ENCODE measurements at places on chromosomes 3 and 15. TPM values are rescaled to one million over a fixed set of nuclear protein-coding genes. Genes with fewer than 3 reads are reported as not detected.

The ZNF660 gene
- total RNA-seq, result 5.2 TPM

The ANKRD28 gene
- 27.5 TPM for total RNA-seq

The FBLN2 gene
- total RNA-seq, result 1.6 TPM

The PP2D1 gene
- not detected for total RNA-seq

The FGD5 gene
- total RNA-seq, result not detected

GRCh38 chr3:114502204-114502603, 208.4 kb downstream of the TIGIT start:
- H3K27me3 ChIP-seq, result no peaks in the 10 kb centered on the region
- no peak for DNase-seq
- no peak overlapping the region for H3K4me3 ChIP-seq
- H3K27ac ChIP-seq, result no peak overlapping the region

DNA sequence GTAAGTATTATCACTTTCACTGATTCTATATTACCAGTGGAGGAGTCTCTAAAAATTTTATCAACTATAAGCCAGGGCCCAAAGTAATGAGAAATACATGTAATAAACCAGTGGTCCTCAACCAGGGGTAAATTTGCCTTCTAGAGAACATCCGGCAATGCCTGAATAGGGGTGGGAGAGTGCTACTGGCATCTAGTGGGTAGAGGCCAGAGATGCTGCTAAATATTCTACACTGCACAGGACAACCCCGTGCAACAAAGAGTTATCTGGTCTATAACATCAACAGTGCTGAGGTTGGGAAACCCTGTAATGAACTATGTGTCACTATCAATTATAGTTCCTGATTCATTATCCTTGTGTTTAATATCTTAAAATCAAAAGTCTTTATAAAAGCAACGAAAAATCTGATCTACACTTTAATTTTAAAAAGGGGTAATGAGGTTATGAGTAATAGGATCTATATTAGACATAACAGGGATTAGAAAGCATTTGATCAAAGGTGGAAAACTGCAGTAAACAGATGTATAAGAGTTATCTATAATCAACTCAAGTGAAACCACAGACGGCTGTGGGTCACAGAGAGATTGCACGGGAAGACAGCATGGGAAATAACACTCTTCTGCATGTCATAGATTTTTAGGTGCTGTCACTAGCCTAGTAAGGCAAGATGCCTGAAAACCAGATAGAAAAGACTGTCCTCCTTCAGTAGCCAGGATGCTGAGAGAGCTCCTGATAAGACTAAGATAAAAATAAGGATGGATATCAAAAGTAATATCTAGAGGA, 2.0 kb downstream of the LYSMD2 start:
- no peak for DNase-seq
- H3K4me3 ChIP-seq, result peak overlapping the region; percentile 90
- peaks cover 39% of the 10 kb centered on the region for H3K36me3 ChIP-seq
- peaks cover 72% of the 10 kb centered on the region for H3K4me1 ChIP-seq
- H3K27me3 ChIP-seq, result no peaks in the 10 kb centered on the region

DNA sequence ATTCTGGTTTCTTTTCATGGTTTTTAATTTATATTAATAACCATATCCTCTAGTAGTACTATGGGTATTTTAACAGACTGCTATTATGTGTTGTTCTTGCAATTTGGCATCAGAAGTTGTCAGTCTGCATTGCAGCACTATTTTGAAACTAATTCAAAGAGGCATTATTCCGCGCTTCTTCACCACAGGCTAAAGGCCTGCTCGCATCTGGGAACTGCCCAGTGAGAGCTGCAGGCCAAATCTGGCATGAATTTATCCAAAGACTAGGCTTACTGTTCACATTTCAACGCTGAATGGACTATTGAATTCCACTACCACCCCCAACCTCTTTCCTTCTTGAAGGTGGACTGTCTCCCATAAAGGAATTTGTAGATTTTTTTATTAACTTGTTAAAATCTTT, 310.4 kb upstream of the NR2F2 start:
- no peaks in the 10 kb centered on the region for H3K4me1 ChIP-seq
- H3K27me3 ChIP-seq, result no peaks in the 10 kb centered on the region
- DNase-seq, result no peak
- no peak overlapping the region for H3K27ac ChIP-seq

- no peaks in the 10 kb centered on the region for H3K27me3 ChIP-seq
- no peak for DNase-seq
- no peaks in the 10 kb centered on the region for H3K4me1 ChIP-seq
- no peaks in the 10 kb centered on the region for H3K36me3 ChIP-seq
- no peak overlapping the region for H3K27ac ChIP-seq
- H3K4me3 ChIP-seq, result no peak overlapping the region
Observed at GRCh38 chr3:161489395-161489794, 7.2 kb upstream of the OTOL1 start.

DNA sequence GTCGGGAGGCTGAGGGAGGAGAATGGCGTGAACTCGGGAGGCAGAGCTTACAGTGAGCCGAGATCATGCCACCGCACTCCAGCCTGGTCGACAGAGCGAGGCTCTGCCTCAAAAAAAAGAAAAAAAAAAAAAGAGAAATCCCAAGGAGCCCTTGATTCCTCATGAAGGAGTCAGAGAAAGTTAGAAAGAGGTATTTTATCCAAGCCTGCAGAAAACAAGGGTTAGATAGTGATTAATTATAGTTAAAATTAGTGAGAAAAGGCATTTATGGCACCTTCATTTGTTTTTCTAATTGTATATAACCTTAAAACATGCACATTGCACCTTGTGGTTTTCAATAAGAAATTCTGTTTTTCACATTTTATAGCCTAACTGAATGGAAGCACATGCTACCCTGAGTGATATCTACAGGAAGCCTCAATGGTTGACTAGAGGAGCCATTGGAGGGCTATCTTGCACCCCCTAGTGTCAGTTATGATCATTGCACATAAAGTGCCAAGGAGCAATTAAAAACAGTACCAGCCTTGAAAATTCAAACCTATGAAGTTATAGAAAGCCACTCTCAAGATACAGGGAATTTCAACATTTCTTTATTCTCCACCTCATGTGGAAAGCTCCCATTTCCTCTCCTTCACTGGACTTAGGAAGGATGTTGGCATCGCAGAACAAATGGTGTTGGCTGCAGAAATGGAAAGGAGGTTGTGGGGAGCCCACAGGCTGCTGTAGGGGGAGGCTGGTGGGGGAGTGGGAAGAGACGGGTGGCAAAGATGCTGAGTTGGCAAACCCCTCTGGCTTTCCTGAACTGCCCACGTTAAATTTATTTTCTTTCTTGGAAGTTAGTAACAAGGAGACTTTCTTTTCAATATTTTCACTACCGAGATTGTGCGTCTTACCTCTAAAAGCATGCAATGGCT, 48.5 kb downstream of the ITGA11 start:
- H3K4me3 ChIP-seq, result no peak overlapping the region
- DNase-seq, result no peak
- H3K27ac ChIP-seq, result no peak overlapping the region
- H3K27me3 ChIP-seq, result no peaks in the 10 kb centered on the region
- peaks cover 8% of the 10 kb centered on the region for H3K4me1 ChIP-seq
- no peaks in the 10 kb centered on the region for H3K36me3 ChIP-seq

All from activated B cell treated with CpG ODN at 0.5 μM for 24 hours (primary cell).